ENCODE measurements at places on chromosomes 7 and 10. TPM values are rescaled to one million over a fixed set of nuclear protein-coding genes. Genes with fewer than 3 reads are reported as not detected.

DNA sequence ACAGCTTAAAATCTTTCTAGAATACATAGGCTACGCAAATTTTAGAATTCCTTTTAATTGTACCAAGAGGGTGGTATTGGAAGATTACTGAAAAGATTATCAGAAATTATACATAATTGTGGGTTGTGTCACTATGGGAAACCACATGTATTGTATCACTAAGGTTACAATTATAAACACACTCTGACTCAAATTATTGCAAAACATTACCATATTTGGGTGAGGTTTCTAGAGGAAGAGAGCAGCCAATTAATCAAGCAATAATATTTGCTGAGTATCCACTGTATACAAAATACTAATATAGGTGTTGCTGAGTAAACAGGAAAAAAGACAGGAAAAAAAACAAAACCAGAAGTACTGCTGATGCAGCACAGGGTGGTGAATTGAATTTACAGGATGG is 3.1 kb upstream of the CAPZA2 start:
- DNase-seq = peak; percentile 48

GRCh38 chr7:47258798-47259197 is 323.1 kb downstream of the TNS3 start:
- no peak for DNase-seq

DNA sequence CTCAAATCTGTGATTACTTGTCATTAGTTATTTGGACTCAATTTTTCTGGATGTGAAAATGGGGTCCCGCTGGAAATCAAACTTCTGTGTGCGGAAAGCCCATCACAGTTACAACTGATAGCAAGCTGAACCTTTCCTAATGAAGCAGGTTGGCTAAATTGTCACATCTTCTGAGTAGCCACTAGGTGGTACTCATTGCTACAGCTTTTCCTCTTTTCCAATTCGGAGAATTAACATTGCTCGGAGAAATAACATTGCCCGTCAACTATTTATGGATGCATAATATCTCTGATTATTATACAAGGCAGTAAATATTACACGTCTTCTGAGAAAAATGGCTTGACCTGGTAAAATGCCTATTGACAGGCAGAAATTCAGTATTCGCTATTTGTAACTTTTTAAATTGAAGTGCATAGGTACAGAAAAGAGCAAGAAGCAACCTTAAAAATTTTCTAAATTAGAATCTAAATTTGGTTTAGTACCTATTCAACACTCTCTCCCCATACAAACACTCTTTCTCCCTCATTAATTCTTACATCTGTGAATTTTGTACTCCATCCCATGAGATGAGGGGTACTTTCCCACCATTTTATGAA is 17.3 kb upstream of the BLOC1S2 start:
- DNase-seq = peak; percentile 22

DNA sequence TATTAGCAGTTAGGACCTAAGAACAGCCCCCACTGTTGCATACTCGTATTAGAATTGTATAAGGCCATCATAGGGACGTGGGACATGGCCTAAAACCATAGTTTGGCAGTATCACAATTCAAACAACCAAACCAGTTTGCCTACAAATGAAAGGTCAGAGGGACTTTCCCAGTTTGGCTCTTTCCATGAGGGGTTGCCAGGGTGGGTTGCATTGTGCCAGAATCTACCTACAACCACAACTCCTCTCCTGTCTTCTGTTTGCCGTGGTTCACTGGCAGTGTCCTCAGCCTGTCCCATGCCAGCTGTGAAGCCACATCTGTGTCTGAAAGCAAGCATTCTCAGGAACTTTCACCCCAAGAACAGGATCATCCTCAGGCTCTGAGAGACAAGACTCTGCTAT is 44.5 kb downstream of the PIK3AP1 start:
- DNase-seq = no peak

GRCh38 chr7:108461840-108462239 is 5.6 kb upstream of the NRCAM start:
- no peak for DNase-seq

- DNase-seq = no peak
Observed at GRCh38 chr7:45598886-45599520, 24.8 kb downstream of the ADCY1 start.

The OPALIN gene
- total RNA-seq = not detected

DNA sequence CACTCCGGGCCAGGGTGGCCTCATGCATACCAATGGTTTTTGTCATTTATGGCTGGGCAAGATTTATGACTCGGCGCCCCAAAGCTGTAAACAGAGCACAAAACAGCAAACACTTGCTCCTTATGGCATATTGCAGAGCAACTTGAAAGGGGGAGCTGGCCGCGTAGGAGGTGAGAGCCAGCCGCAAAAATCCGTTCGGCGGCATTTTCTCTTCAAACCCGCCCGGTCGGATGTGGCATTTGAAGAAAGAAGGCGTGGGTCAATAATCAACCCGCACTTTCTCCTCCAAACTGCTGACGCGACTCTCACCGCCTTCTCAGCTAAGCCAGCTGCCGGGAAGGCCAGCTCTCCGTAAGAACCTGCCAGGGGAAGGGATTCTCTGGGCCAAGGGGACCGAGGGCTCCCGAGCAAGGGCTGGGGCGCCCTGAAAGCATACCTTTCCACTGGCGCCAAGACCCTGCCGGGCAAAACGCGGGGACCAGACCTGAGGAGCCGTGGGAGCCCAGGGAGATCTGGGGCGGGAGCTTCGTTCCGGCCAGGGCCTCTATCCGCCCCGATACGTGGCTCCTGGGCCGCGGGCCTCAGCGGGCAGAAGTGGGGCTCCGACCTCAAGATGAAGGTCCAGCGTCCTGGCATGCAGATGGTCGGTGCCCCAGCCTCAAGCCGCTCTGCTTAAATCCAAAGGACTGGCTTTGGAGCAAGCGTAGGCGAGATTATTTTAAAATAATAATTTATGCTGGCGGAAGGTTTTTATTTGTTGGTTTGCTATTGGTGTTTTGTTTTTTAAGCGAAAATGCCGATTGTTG is 12.9 kb upstream of the HOXA2 start:
- peak; percentile 81 for DNase-seq

DNA sequence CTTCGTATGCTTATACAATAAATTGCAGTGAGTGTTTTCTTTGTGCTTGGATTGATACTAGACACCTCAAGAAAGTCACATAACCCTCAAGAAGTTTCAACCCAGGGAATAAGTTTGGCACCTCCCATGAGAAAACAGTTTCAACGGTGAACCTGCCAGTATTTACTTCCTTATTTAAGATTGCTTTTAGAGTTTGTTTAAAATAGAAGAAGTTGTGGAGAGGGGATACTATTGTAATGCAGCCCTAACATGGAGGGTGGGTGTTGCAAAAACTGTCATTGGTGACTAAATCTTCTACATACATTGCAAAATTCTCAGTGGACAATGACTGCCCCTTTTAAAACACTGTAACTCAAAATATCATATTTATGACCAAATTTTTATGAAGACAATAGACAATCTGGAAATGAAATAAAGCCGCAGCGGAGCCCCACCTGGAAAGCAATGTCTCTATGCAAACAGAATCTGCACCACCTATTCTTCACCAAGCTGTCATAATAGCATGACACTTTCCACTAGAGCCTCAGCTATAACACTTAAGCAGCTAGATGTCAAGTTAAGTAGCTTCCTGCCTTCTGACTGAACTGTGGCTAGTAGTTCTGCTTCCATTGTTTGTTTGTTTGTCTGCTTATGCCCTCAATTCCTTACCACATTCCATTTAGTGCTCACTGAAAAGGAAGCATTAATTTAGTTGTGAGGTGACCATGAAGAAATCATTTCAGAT is 98.2 kb downstream of the MDFIC start:
- no peak for DNase-seq

GRCh38 chr7:27518561-27519350 is 143.9 kb downstream of the HIBADH start:
- no peak for DNase-seq

DNA sequence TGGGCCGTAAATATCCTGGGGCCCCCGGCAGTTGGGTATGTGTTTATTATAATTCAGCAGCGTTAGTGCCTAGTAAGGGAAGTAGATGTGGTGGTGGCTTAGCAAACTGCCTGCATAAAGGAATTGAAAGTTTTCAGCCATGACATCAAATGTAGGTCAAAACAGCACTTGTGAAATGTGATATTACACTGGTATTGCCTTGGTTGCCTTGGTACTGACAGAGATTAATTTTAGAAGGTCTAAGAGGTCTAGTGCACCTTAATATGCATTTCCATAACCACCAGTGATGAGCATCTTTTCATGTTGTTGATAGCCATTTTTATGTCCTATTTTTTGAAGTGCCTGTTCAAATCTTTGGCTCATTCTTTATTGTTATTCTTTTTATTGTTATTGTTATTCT is 50.1 kb downstream of the VWC2 start:
- DNase-seq = no peak

DNA sequence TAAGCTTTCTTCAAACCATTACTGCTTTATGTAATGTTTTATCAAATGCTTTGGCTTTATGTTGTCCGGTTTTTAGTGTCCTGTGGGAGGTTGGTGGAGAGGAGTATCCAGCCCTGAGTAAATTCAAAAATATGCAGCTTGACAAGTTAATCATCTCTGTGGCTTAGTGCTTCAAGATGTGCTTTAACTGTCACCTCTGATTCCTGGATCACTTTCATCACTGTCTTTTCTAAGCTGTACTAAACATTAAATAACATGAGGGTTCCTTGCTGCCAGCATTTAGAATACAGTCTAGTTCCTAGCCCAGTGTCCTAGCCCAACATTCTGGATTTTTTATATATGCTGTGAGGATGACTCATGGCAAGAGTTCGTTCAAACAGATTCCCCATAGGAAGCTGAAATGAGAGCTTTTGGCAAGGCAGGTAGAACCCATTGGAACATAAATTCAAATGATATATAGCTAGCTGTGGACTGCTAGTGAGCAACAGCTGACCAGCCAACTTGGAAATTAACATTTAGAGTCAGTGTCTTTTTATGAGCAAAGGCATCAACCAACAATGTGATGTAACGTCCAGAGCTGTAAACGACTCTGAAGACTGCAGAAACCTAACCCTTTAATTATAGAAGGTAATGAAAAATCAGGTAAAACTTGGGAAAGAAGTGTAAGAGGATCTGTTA is 80.6 kb upstream of the OIT3 start:
- peak; percentile 57 for DNase-seq

The CYP3A4 gene
- not detected for total RNA-seq
